ENCODE measurements at places on chromosomes 5 and 9. TPM values are rescaled to one million over a fixed set of nuclear protein-coding genes. Genes with fewer than 3 reads are reported as not detected.

Gene LCN6
- not detected for total RNA-seq

Gene ORM2
- total RNA-seq, result not detected

Gene KLHL3
- total RNA-seq, result 2.0 TPM

Gene LCN10
- 0.83 TPM for total RNA-seq

Gene CCL21
- total RNA-seq, result not detected

Gene CCDC192
- not detected for total RNA-seq

Gene GPR151
- total RNA-seq, result not detected

GRCh38 chr9:112168197-112168596, 6.9 kb downstream of the SUSD1 start:
- no peaks in the 10 kb centered on the region for H3K27me3 ChIP-seq
- no peaks in the 10 kb centered on the region for H3K36me3 ChIP-seq
- H3K4me1 ChIP-seq, result peaks cover 25% of the 10 kb centered on the region
- no peak overlapping the region for H3K4me3 ChIP-seq
- DNase-seq, result peak; percentile 44

DNA sequence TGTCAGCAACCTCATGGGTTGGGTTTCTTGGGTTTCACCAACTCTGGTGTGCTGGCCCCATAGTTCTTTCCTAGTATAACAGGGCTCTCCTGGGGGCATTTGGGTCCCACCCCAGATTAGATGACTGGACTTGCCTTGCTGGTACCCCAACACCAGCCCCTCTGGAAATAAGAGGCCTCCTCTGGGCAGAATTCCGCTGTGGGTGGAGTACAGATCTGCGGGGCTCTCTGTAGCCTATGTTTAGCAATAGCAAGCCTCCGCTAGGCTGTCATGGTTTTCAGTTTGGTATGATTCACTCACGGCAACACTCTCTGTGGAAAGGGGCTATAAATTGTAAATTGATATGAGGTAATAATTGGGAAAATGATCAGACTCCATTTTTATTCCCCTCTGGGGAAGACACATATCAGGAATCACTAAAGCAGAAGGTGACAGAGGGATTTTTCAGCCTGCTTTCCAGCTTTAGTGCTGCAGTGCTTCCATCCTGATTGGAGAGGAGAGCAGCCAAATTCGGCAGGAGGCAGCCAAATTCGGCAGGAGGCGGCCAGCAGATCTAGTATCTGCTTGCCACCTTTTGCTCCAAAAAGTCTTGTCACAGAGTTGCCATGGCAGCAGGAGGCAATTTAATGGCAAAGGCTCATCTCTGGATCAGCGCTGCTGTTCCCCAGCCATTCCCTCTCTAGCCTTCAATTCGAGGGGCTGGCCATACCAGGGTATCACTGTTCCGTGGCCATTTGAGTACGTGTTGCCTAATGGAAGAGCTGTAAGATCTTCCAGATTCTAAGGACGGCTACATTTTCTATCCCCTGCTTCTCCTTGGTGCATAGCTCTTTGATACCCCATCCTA, 84.6 kb downstream of the SLC44A1 start:
- no peak overlapping the region for H3K27ac ChIP-seq
- H3K36me3 ChIP-seq, result peaks cover 1% of the 10 kb centered on the region

DNA sequence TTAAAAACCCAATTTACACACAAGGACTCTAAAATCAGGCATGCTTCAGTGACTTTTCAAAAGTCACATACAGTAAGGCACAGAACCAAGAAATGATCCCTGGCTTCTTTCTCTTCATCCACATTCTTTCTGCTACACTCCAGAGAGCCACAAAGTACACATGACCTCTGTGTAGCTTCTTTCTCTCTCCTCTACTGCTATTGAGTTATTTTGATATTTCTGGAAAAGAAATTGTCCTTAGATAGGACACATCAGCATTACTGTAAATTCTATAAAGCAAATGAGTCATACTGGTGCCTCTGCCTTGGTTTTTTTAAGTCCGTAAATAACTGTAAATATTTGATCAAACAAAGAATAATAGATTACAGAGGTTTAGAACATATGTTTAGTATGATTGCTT, 96.3 kb downstream of the KIAA0825 start:
- no peaks in the 10 kb centered on the region for H3K36me3 ChIP-seq
- H3K4me1 ChIP-seq, result no peaks in the 10 kb centered on the region
- no peak overlapping the region for H3K4me3 ChIP-seq
- H3K27me3 ChIP-seq, result no peaks in the 10 kb centered on the region
- H3K27ac ChIP-seq, result no peak overlapping the region

- no peaks in the 10 kb centered on the region for H3K36me3 ChIP-seq
- H3K4me3 ChIP-seq, result no peak overlapping the region
- H3K4me1 ChIP-seq, result peaks cover 14% of the 10 kb centered on the region
- DNase-seq, result no peak
These were observed 1.6 kb upstream of the TNPO1 start for GRCh38 chr5:72814864-72815263.

DNA sequence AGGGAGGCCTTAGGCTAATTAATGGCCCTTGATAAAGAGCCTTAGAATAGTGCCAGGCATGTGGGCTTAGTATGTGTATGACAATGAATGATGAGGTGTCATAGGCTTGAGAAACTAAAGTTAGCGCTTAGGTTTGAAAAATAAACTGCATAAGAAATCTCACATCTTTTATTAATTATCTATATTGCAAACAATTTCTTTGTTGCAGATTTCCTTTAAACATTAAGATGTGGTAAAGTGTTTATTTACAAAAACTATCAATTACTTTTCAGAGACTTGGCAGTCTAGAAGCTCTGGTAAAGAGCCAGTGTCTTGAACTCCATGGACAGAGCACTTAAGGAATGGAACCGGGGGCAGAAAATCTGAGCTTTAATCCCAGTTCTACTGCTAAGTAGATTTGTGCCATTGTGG, 23.1 kb downstream of the MAP1B start:
- peaks cover 28% of the 10 kb centered on the region for H3K27me3 ChIP-seq
- no peak overlapping the region for H3K4me3 ChIP-seq
- no peak for DNase-seq
- H3K36me3 ChIP-seq, result no peaks in the 10 kb centered on the region

GRCh38 chr9:130518233-130518632, 61.1 kb upstream of the FUBP3 start:
- no peak overlapping the region for H3K27ac ChIP-seq
- H3K4me1 ChIP-seq, result peaks cover 2% of the 10 kb centered on the region

GRCh38 chr9:78707080-78707479, 410.2 kb downstream of the PSAT1 start:
- no peaks in the 10 kb centered on the region for H3K4me1 ChIP-seq
- no peak for DNase-seq
- H3K27me3 ChIP-seq, result no peaks in the 10 kb centered on the region

DNA sequence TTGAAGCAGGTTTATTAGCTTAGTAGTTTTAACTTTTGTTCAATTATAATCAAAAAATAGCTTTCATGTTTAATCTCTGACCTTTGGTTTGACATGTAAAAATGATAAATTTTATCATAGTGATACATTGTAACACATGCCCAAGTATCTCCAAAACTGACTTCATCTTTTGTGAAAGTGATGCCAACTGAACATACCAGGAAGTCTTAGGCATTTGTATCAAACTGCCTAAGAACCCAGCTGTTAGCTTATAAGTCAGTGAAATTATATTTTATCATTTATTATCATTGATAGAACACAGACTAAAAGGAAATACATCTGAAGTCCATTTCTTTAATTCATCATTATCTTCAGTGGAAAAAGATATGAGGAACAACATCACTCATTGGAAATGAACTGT, 39.1 kb downstream of the NIPBL start:
- peaks cover 30% of the 10 kb centered on the region for H3K4me1 ChIP-seq
- H3K27ac ChIP-seq, result no peak overlapping the region
- peaks cover 8% of the 10 kb centered on the region for H3K36me3 ChIP-seq

DNA sequence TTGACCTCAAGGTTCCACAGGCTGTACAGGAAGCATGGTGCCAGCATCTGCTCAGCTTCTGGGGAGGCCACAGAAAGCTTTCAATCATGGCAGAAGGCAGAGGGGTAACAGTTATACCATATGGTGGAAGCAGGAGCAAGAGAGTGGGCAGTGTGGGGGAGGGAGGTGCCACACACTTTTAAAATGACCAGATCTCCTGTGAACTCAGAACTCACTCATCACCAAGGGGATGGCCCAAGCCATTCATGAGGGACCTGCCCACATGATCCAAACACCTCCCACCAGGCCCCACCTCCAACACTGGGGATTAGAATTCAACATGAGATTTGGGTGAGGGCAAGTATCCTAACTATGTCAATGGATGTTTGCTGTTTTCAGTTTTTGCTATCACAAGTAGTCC, 16.2 kb downstream of the CYFIP2 start:
- H3K4me1 ChIP-seq, result peaks cover 85% of the 10 kb centered on the region
- peak; percentile 59 for DNase-seq
- peak overlapping the region; percentile 43 for H3K27ac ChIP-seq
- no peaks in the 10 kb centered on the region for H3K27me3 ChIP-seq

DNA sequence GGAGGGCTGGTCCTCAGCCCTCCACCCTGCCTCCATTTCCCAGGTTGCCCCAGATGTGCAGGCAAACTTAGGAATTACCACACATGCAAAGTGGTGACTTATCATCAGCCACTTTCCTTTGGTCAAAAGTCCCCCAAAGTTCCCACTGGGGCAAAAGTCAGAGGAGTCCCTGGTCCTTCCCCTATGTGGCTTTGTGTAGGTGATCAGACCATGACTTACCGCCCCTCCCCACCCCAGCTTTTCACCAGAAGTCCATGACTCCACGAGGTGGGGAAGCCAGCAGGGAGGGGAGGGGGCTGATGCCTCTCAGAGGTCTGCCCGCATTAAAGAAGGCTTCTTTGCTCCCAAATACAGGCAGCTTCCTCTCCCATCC, 5.8 kb downstream of the TRAF1 start:
- H3K27ac ChIP-seq, result peak overlapping the region; percentile 98
- DNase-seq, result peak; percentile 61
- H3K36me3 ChIP-seq, result peaks cover 96% of the 10 kb centered on the region
- no peaks in the 10 kb centered on the region for H3K27me3 ChIP-seq
- H3K4me1 ChIP-seq, result peaks cover 81% of the 10 kb centered on the region
- H3K4me3 ChIP-seq, result peak overlapping the region; percentile 92

DNA sequence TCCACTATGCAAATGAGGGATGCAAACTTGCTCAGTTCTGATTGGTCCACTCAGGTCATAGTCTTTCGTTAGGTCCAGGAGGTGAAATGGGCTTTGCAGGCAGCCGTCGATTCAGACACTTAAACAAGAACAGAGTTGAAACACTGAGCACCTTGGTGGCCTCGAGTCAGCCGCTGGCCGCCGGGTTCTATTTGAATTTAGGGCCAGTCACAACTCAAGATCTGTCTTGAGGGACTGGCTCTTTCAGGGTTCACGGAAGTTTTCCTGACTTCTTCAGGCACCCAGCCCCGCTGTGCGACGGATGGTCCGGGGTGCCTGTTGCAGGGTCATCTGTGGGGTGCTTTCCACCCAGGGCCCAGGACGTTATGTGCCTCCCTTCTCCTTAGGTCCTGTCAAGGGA, 412.8 kb upstream of the IRX4 start:
- no peak overlapping the region for H3K27ac ChIP-seq
- H3K27me3 ChIP-seq, result no peaks in the 10 kb centered on the region

All from activated naive CD4-positive, alpha-beta T cell treated with anti-CD3 and anti-CD28 coated beads for 36 hours (primary cell).